ENCODE measurements at places on chromosomes 3 and 15.

GRCh38 chr3:49495023-49495422 is 25.0 kb downstream of the DAG1 start:
- DNase-seq, result no peak

GRCh38 chr3:120418866-120419490 is 31.8 kb downstream of the FSTL1 start:
- DNase-seq, result no peak

DNA sequence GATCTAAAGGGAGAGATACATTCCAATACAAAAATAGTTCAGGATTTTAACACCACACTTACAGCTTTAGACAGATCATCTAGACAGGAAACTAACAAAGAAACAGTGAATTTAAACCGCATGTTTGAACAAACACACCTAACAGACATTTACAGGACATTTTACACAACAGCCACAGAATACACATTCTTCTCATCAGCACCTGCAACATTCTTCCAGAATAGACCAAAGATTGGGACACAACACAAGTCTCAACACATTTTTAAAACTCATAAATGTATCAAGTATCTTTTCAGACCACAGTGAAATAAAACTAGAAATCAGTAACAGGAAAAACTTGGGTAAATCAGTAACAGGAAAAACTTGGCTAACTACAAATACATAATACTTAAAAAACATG is 256.3 kb downstream of the MCTP2 start:
- no peak for DNase-seq

DNA sequence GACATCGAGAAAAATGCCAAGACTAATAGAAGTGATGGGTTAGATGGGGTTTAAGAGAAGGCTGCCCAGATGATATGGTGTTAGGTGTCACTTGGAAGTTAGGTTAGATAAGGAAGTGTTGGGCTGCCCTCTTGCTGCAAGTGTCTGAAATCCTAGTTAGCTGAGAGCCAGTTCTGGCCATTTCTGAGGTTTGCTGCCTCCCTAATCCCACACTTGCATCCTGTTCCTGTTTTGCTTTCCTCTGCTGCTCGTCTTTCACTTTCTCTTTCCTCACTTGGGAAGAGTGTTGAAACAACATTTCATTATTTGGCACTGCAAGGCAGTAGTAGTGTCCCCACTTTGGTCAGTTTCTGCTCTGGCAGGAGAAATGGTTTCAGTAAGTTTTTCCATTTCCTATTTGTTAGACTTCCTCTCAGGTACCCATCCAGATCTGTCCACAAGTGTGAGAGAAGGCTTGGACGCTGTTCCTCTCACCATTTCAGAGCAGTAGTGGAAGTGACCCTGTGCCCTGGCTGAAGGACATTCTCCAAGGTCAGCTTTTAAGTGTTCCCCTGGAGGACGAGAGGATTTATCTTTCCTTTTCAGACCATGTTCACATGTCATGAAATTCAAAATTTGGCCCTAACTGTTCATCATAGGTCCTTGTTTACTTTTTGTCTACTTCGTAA is 93.3 kb downstream of the ADAMTSL3 start:
- DNase-seq, result peak; percentile 41

GRCh38 chr3:107899990-107900651 is 190.7 kb downstream of the CD47 start:
- DNase-seq, result no peak

DNA sequence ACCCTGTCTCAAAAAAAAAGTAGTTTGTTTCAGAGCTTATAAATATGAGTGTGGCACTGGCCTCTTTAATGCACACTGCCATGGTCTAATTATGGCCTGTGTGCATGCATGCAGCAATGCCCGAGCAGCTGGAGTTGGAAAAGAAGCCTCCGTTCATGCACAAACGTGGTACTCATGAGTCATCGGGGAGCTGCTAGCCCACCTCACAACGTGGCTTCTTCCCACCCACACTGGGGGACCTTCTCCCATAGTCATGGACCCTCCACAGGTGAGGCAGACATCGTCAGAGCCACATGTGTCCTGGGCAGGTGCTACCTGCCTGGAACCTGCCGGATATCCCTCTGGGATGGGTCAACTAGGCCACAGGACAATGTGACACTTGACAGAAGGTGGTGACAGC is 66.7 kb downstream of the ATP10A start:
- no peak for DNase-seq

DNA sequence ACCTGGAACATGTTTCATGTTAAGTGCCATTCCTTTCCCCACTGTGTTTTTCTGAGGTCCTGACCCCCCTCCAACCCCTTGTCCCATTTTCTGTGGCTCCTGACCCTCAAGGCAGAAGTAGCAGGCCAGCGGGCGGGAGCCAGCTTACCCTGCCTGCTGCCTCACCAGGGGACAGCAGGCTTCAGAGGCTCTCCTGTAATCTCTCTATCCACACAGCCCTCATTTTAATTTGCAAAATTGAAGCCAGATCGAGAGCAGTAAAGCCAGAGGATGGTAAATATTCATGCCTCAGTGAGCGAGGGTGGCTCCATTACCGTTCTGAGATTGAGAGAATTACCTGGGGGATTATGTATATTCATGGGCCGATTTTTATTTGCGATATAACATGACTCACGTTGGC is 147.6 kb downstream of the DNAJB8 start:
- DNase-seq, result no peak

GRCh38 chr15:50840520-50840919 is 68.0 kb upstream of the AP4E1 start:
- no peak for DNase-seq

- DNase-seq, result no peak
Measured at GRCh38 chr15:78840661-78841375, 29.6 kb upstream of the ADAMTS7 start.

GRCh38 chr15:101541501-101542292 is 52.2 kb upstream of the PCSK6 start:
- no peak for DNase-seq

- no peak for DNase-seq
Measured at GRCh38 chr15:45892182-45892581, 257.4 kb downstream of the SQOR start.
